Calu3 (cell line): ENCODE measurements at places on chromosomes 1 and 21. TPM values are rescaled to one million over a fixed set of nuclear protein-coding genes. Genes with fewer than 3 reads are reported as not detected.
A peak's percentile ranks its signal among the peaks of the same experiment; 100 is the strongest.

DNA sequence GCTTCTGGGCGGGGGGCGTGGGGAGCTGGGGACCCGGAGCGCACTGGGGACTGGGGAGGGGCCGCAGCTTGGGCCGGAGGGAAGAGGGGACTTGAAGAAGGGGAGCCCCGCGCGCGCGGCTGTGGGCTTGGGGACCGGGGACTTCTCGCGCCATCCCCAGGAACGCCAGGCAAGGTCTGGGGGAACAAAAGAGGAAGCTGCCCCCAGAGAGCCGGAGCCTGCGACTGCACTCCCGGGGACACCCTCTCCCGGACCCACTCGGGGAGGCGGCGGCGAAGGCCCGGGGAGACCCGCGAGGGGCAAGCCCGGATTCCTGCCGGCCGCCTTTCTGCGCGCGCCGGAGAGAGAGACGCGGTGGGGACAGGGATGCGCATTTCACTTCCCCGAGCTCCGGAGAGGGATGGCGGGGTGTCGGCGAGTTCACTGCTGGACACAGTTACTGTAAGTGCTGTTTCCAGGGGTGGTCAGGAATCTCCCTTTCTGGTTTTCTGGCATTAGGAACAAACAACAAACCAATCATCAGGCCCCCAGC, 732 bp downstream of the ABCG1 start:
- DNase-seq, result no peak

DNA sequence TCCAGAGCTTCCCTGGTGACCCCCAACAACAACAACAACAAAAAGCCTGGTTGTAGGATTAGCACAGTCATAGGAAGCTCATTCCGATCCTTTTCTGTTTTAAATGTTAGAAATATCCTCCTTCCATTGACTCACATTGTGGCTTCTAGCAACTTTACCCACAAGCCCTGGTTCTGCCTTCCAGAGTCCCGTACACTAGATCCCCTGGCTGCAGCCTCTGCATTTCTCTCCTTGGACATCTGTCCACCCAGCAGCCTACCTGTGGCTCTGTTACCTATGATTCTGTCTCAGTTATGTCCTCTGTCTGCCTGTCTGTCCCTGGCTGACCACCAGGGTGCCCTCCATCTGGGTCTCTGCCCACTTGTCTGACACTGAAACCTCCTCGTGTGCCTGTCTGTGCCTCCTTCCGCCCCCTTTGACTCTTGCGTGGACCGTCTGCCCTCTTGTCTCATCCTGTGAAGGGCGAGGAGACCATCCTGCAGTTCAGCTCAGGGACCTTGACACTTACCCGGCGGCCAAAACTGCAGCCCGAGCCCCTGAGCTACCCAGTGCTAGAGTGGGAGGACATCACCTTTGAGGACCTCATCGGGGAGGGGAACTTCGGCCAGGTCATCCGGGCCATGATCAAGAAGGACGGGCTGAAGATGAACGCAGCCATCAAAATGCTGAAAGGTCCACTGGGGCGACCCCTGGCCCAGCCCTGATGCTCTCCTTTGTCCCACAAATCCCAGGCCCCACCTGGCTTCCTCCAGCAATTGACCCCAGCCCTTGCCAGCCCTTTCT, 16.1 kb downstream of the TIE1 start:
- DNase-seq, result no peak

DNA sequence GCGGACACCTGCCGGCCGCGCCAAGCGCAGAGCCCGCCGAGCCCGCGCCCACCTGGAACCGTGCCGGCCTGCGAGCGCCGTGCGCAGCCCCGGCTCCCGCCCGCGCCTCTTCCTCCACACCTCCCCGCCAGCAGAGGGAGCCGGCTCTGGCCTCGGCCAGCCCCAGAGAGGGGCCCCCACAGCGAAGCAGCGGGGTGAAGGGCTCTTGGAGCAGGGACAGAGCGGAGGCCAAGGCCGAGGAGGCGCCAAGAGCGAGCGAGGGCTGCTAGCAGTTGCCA, 50.1 kb upstream of the KRTAP19-8 start:
- DNase-seq, result peak; percentile 38

GRCh38 chr1:29519788-29520110, 283.4 kb downstream of the PTPRU start:
- no peak for DNase-seq

- peak; percentile 21 for DNase-seq
Observed at GRCh38 chr1:41810446-41810845, 108.3 kb downstream of the HIVEP3 start.

DNA sequence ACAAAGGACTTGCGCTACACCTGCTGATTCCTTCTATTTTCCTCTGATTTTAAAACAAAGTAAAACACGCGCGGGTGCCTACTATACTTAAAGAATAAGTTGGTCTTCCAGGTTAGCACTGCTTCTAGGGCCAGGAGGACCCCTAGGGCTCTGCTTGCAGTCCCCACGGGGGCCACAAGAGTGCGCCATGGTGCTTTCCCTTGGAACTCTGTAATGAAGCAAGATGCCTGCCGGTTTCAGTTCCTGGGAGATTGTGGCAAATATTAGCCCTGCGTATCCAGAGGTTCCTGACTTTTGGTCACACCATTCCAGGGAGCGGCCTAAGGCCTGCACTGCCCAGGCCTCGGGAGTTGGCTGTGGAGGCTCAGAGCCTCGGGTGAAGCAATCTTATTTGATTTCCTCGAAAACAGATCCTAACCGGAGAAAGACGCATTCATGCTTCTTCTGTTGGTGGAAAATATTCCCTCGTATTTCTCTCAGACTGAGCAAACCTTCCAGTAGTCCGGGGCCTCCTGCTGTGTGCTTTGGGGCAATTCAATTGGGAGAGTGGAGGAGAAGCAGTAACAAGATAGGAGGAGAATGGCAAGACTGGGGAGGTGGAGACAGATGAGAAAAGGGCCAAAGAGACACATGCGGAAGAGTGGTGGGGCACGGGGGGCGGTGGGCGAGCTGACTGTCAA, 25.3 kb downstream of the ADAM30 start:
- DNase-seq, result peak; percentile 85

DNA sequence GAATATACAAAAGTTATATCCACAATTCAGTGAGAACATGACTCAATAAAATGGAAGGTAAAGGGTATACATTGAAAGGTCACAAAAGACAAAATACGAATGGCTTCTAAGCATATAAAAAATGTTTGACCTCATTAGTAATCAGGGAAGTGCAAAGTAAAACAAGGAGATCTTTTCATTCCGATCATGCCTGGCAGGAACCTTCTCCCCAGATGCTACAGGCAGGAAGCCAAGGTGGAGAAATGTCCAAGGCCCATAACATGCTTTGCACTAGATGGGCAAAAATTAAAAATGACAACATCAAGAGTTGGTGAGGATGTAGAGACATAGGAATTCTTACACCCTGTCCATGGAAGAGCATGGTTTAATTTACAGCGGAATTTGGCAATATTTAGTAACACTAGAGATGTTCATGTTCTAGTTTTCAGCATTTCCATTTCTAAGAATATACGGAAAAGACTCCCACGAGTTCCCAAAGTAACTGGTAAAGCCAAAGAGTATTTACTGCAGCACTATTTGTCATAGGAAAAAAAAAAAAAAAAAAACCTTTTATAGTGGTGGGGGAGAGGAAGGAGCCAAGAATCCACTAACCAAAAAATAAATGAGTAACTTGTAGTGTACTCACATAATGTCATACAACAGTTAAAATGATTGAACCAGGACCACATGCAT, 184.5 kb upstream of the KAZN start:
- DNase-seq, result no peak

DNA sequence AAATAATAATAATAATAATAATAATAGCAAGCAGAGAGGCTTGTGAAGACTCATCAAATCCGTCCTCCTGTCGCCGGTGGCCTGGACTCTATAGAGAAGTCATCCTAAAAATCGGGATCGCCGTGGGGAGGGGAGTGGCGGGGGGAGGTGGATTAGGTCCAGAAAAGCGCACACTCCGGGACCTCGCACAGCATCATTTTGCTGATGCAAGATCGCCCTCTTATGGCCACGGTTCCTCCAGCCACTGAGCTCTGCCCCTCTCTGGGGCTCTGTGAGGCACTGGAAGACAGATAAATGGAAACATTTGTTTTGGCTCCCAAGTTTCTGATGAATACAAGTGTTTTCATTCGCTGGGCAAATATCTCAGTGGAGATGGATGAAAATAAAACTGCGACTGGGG, 612.0 kb downstream of the MATN1 start:
- peak; percentile 65 for DNase-seq

- no peak for DNase-seq
Observed at GRCh38 chr1:156993426-156994147, 52.0 kb downstream of the ARHGEF11 start.

DNA sequence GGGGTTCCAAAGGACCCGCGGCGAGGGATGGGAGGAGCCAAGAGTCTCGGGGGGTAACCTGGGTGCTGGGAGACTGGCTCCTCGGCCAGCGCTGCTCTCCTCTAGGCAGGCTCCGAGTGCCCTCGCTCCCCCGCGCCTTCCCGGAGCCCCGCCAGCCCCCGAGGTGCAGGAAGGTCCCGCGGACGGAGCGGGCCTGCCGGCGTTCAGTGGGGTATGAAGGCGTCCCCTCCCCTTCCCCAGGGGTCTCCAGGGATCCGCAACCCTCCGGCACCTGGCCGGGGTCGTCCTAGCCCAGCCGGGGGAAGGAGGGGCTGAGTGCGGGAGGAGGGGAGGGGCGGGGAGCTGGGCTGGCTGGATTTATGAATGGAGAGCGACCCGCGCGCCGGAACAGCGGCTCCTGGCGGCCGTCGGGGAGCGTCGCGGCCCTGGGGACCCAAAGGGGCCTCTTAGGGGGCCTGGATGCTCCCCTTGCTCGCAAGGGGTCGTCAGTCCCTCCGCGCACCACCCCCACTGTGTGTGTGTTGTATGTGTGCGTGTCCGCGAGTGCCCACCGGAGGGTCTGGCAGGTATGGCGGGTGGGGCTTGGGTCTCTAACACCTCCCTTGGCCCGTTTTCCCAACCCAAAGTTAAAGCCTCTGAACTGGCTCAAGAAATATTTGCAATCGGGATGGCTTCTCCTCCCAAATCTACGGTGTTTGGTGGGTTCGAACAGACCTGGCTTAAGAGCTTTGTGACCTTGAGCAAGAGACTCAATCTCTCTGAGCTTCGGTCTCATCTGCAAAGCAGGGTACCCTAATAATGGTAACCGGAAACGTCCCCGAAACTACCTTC, 642 bp downstream of the HCRTR1 start:
- DNase-seq, result peak; percentile 69

DNA sequence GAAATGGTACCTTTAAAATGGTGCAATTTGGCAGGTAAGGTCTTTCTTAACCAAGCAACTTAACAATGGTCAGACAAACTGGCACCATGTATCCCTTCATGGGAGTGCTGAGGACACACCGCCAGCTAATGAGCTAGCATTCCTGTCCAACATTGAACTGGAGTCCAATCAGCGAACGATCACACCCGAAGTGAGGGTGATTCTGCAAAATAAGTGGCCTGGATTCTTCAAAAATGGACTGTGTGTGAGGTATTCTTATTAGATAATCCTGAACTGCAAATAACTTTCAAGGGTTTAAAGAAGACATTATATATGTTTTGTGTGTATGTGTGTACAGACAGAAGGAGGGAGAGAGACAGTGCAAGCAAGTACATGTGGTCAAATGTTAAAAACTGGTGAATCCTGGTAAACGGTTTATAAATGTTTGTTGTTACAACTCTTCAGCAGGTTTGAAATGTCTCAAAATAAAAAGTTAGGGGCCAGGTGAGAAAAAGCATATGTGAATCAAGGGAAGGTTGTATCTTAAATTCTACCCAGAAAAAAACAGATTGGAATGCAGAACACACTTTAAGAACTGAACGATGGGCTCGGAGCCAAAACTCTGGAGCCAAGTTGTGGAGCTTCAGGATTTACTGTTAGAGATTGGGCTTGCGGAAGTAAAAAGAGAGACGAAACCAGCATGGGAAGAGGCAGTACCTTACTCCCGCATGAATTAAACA, 20.9 kb downstream of the GADD45A start:
- DNase-seq, result no peak

DNA sequence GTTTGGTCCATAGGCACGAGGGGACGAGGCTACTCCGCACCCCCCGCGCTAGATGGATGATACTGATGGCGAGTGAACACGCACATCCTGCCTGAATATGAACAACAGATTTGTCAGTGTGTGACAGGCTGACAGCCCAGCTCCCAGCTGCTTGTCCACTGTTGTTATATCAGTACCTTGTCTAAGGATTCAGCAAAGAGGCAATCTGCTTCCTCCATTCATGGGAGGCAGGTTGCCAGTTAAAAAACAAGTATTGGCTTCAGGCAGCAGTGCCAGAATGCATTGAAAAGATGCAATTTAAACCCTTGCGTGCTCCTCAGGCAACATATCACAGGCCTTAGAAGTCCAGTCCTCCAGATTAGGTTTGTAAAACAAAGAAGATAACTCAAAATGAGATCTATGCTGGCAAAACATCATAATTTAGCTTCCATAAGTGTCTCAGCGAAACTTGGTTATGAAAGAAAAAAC, 223.3 kb downstream of the GPATCH2 start:
- DNase-seq, result no peak

- DNase-seq, result no peak
Observed at GRCh38 chr1:101136739-101137138, 100.1 kb upstream of the S1PR1 start.

GRCh38 chr1:160096274-160097116, 1.9 kb downstream of the IGSF8 start:
- no peak for DNase-seq

DNA sequence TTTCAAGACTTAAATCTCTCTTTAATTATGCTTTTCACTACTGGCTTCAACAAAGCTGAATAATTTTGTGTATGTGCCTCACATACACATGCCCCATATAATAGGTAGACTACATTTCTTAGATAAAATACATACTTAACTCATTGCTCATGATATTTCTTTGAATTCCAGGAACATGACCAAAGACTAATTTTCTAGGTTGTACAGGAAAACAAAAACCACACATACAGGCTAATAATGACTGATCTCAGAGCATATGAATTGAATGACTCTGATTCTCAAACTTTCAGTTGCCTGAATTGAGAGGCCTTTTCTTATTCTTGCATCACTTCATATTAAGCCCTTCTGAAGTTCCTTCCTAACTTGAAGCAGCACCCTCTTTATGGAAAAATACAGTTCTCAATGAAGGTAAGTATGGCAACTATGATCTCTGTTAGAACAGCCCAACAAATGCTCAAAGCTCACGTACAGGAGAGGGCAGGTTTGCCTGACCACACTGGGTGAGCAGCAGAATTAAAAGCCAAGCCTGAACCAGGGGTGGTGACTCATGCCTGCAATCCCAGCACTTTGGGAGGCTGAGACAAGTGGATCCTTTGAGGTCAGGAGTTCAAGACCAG, 22.6 kb upstream of the UAP1 start:
- DNase-seq, result peak; percentile 55

- DNase-seq, result no peak
Observed at GRCh38 chr1:12521096-12521495, 96.9 kb downstream of the DHRS3 start.

- no peak for DNase-seq
Observed at GRCh38 chr21:42140196-42140934, 69.2 kb downstream of the UMODL1 start.

GRCh38 chr1:35062518-35063196, 16.5 kb upstream of the ZMYM1 start:
- peak; percentile 14 for DNase-seq

- no peak for DNase-seq
Observed at GRCh38 chr1:15371610-15372545, 37.8 kb upstream of the EFHD2 start.

Gene IL22RA1
- 1.3 and 2.0 TPM in 2 replicates for total RNA-seq

Gene FCGR2B
- total RNA-seq, result not detected in 2 replicates

Gene HTR6
- total RNA-seq, result not detected in 2 replicates

Gene TMEM200B
- 0.15 TPM in 1 of 2 replicates, not detected in the other for total RNA-seq

Gene OR2L8
- not detected in 2 replicates for total RNA-seq

Gene USH2A
- total RNA-seq, result not detected in 2 replicates

Gene F5
- total RNA-seq, result 8.1 and 16.2 TPM in 2 replicates

Gene CFAP74
- not detected in 2 replicates for total RNA-seq
